Head of caudate nucleus (tissue), 42 donors: ENCODE measurements at places on chromosomes 6 and 20.

- DNase-seq, result no peak
Measured at GRCh38 chr6:105484238-105485161, 81.6 kb upstream of the PREP start.

DNA sequence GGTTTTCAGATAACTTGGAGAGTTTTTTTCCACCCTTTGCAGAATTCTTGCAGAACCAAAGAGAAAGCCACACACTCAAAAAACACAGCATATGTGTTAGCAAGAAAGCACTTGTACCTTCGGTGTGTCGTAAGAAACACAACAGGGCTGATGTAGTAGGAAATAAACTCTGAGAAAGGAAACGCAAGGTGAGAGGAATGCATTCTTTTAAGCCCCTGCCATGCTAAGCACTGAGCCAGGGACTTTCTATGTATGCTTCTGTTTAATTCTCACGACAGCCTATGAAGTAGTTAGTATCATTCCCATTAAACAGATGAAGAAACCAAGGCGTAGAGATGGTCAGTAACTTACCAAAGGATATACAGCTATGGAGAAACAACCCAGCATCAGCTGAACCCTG lies 23.1 kb downstream of the NEDD9 start:
- no peak for DNase-seq

DNA sequence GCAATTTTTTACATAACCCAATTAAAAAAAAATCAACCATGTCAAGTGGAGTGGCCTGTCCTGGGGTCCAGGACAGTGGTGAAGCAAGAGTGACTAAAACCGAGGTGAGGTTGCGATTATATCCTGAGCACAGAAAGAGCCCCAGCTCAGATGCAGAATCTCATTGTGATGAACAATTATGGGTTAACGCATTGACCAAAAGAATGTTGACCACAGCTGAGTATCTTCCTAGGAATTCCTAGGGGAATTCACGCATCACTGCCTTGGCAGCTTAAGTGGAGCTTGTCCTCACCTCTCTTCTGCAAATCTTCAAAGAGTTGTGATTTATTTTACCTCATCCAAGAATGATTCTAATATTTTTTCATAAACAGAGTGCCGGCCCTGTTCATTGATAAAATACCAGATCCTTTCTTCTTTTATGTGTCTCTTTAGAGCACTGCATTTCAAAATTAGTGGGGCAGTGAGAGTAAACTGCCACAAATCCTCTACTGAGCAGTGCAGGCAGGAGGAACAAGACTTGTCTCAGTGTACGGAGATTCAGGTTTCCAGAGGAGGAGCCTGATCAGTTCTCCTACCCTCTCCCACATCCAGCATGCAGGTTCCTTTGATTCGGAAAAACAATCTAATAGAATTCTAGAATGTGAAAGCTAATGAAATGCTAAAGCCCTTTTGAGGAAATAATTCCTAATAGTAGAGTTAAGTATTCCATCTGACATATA lies 60.1 kb upstream of the ZNF184 start:
- DNase-seq, result no peak

DNA sequence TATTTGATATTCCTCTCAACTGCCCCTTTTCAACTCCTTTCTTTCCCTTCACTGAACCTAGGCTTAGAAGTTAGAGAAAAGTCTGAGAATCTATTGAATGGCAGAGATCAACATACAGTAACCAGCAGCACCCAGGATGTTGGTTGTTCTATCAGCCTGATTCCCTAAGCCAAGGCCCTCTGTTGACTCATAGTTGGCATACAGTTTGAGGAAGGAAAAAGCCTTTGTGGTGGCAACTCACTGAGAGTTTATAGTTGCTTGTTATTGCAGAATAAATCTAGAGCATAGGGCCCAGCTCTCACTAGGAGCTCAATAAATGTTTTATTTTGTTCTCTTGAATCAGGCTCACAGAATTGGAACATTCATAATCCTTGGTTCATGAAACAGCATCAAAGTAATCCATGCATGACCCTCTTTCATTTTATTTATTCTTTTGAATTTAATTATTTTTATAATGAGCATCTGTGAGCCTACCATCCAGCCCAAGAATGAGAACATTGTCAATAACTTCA lies 119.1 kb upstream of the ADGRF1 start:
- DNase-seq, result no peak

DNA sequence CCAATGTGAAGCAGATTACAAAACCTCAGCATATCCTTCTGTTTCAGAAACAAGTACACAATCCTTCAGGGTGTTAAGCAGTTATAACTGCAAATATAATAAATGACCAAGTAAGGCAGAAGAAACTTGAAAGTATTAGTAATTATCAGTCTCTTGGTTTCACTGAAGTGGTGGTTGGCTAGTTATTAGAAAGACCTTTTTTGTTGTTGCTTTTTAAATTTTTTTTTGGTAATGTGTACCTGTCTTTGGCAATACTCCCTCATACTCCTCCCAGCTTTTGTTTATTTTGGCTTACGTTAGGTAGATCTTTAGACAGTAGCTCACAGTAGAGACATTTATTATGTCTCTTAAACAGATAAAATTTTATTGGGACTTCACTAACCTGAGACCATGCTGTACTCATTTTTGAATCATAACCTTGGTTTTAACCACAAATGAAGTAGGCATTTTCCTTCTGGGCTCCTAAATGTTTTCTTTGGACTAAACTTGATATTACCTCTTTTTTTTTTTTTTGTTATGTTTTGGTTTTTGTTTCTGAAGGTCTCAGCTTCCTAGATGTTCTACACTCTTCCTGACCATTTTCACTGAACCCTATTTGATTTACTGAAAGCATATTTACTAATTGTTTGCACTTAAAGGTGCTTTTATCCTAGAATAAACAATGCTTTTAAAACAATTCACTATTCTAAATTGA lies 6.4 kb downstream of the CD2AP start:
- DNase-seq, result no peak

GRCh38 chr6:5174244-5174643 lies 86.5 kb downstream of the LYRM4 start:
- no peak for DNase-seq

DNA sequence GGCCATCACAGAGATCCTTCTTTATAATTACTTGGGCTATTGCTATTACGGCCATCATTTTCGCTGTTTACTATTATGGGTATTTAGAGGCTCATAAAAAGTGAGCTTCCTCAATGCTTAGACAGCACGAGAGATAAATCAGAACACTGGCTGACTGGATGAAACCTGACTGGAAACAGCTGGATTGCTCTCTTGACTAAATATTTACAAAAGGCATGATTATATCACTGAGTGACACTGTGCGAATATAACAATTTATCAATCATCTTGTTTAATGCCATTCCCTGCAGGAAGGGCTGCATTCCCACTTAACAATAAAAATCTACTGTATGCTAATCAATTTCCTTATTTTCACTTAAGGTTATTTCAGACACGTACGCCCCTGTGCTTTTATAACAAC lies 260.1 kb upstream of the ARID1B start:
- DNase-seq, result no peak

DNA sequence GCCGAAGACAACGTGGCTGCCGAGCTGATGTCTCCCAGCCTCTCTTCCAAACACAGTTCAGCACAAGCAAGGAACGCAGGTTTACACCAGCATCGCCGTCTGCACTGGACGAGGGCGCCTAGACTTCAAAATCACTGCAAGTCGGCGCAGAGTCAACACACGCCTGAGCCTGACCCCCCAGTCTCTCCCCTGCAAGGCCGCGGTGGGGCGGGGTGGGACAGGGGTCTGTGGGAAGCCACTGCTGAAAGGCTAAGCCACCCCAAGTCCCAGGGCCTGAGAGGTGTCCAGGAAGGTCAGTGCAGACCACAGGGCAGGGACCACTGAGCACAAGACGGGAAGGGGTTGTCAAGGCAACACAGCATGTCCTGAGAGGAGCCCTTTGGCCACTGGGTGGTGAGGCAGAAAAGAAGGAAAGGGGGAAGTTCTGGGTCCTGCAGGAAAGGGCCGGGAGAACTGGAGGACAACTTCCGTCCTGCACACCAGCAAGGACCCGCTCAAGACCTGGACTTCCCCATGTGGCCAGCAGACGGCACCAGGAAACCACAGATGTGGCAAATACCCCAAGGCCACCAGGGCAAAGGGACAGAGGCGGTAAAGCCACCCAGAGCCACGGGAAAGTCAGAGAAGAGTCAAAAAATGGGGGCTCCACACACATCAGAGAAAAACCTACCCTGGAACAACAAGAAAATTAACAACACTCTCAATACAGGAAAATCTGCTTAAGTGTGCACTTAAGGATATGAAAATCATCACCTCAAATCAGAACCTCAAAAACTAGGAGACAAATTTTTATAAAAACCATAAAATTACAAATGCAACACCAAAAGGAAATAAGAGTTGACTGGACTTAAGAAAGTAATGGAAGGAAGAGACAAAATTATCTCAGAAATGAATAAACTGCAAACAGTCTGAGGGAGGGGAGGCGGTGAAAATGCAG lies 84.8 kb downstream of the TAF4 start:
- DNase-seq, result peak; percentile 20

GRCh38 chr6:24929242-24929641 lies 6.5 kb downstream of the RIPOR2 start:
- DNase-seq, result no peak

GRCh38 chr20:5270603-5271002 lies 46.2 kb downstream of the PROKR2 start:
- no peak for DNase-seq

GRCh38 chr6:73989428-73989827 lies 293.4 kb downstream of the CD109 start:
- DNase-seq, result no peak

- DNase-seq, result no peak
Measured at GRCh38 chr6:29976253-29976587, 33.9 kb downstream of the HLA-A start.

DNA sequence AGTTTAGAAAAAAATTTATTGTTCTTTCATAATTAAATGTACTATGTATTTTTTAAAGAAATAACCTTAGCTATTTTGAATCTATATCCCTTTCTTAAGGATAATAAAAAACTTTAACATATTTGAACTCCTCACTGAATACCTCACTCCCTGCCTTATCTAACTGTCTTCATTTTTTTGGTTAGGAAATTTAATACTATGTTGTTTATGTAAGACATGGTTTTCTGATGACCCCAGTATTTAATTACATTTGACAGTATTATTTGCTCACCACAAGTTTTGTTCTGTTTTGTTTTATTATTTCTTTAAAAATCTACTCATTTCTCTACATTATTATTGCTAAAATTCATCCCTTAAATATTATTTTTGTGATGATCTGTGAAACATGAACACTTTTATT lies 394.4 kb upstream of the ADGRB3 start:
- DNase-seq, result no peak

- no peak for DNase-seq
Measured at GRCh38 chr20:47727170-47727880, 58.0 kb downstream of the SULF2 start.

GRCh38 chr20:44448753-44449546 lies 26.7 kb upstream of the TTPAL start:
- DNase-seq, result no peak

DNA sequence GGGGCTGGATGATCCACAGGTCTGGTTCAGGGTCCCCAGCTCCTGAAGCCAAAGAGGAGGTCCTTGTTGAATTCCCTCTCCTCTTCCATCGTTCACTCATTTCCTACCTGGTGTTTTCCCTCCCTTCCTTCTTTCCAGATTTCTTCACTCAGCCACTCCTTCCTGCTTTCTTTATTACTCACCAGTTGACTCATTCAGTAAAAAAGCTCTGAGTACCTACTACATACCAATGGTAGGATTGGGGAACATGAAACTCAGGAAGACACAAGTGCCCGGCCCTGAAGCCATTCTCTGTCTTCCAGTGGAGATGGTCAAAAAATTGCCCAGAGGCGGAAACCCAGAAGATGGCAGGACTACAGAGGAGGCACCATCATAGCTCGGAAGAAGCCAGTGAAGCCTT lies 11.9 kb upstream of the NSFL1C start:
- DNase-seq, result no peak

GRCh38 chr6:7137335-7138045 lies 29.7 kb downstream of the RREB1 start:
- DNase-seq, result peak; percentile 61

DNA sequence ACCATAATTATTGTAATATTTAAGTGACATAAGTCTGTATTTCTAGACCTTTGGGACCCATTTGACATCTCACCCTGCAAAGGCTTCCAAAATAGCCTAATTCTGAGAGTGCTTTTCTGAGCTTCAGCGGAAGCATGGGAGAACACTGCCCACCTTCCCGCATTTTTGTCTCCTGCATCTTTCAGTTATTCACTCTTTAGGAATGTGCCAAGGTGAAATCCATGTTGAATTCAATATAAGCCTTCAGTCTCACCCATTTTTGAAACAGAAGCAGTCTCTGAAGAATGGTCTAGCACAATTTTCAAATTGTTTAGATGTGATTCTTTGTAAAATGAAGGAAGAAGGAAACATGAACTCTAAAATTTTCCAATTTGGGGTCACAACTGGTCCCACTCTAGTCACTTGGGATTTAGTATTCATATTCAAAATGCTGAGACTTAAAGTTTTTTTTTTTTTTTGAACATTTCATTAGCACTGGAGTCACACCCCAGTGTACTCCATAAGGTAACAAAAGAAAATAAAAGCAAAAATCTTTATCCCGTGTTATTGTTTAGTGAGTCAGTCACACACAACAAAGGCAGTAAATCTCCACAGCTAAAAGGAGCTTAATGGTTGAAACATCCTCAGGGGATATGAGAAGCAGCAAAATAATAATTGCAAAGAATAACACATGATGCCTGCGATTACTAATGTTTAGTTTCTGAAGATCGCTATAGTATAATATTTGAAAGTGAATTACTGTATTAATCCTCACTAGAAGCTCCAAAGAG lies 479.9 kb upstream of the BTBD3 start:
- DNase-seq, result no peak

DNA sequence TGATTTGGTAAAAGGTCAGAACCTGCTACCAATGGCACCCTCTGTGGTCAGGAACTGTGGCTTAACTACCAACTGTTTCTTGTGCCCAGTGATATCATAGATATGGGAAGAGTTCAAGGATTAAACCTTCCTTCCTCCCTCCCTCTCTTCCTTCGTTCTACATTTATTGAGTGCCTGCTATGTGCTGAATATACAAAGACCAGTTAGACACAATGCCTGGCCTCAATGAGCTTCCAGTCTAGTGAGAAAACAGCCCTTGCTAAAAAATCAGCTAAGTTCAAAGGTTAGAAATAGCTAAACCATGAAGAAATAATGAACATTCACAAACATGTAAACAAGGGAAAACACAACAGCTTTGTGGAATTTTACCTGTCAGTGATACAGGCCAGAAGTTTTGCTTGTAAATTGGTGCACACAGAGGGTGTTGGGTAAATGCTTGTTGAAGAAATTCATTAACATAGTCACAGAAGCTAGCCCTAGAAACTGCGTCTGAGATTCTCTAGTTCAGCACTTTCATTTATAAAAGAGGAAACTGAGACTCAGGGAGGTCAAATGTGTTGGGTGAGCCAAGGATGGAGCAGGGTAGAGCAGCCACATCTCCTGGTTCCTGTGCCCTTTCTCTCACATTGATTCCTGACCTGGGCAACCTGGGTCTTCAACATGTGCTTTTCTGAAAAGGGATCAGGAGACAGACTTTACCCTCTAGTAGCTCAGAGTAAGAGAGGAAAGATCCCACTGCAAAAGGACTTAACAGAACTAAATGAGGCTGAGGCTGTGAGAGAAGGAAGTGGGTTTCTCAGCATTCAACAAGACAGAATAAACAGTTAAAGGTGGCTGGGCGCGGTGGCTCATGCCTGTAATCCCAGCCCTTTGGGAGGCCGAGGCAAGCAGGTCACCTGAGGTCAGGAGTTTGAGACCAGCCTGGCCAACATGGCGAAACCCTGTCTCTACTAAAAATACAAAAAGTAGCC lies 14.4 kb upstream of the FOXO3 start:
- DNase-seq, result no peak

- DNase-seq, result peak; percentile 5
Measured at GRCh38 chr20:36313926-36314325, 7.8 kb downstream of the DLGAP4 start.
